Left renal pelvis (tissue), 4 donors: ENCODE measurements at places on chromosomes 7 and 10.

GRCh38 chr7:22480523-22481075, 19.4 kb downstream of the STEAP1B start:
- DNase-seq = no peak

GRCh38 chr7:127776776-127777386, 124.9 kb downstream of the SND1 start:
- DNase-seq = no peak

- DNase-seq = no peak
Observed at GRCh38 chr7:94649450-94649849, 6.5 kb downstream of the SGCE start.

GRCh38 chr7:116552602-116553001, 27.8 kb downstream of the CAV1 start:
- DNase-seq = no peak

GRCh38 chr10:1736972-1737221, 428 bp downstream of the ADARB2 start:
- DNase-seq = no peak

DNA sequence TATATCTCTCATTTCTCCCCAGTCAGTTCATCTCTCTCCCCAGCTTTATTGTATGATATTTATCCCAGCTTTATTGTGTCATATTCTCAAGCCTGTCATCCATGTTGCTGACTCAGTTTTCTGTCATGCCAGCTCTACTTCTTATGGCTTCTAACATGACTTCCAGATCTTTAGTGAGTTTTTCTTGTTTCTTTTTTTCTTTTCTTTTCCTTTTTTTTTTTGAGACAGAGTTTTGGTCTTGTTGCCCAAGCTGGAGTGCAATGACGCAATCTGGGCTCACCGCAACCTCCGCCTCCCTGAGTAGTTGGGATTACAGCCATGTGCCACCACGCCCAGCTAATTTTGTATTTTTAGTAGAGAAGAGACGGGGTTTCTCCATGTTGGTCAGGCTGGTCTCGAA, 28.7 kb upstream of the CALU start:
- DNase-seq = no peak

- DNase-seq = no peak
Observed at GRCh38 chr7:102991077-102991539, 78.3 kb downstream of the LRRC17 start.

DNA sequence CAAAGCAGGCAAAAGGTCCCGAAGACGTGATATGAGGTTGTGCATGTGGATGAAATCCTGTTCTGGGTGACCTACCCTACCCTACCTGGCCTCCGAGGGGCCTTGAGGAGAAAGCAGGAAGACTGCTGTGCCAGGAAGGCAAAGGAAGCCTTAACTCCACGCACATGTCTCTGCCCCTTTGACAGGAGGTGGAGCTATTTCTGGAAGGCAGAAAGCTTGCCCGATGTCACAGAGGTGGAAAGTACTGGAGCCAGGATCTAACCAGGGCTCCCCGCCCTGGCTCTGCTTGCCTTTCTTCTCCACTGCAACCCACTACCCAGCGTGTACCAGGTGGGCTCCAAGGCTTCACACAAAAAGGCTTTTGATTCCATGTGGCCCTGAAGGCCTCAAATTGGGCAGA, 66.4 kb upstream of the DDC start:
- no peak for DNase-seq

DNA sequence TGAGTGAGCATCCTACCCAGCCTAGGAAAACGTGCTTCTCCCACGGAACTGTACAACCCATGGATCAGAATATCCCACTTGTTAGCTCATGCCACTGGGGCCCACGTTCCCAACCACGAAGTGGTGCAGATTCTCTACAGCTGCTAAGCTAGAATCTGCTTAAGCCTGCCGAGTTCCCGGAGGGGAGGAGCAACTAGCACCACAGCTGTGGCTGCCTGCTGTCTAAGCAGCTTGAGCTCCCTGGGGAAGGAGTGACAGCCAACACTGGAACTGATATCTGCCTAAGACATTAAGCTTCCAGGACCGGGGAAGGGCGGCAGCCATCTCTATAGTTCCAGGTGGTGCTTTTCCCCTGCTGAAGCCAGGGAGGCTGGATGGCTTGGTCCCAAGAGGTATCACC, 334.7 kb upstream of the CHRM2 start:
- no peak for DNase-seq

- DNase-seq = no peak
Observed at GRCh38 chr7:46220066-46220630, 299.1 kb upstream of the IGFBP3 start.

- DNase-seq = no peak
Observed at GRCh38 chr7:30771880-30772425, 736 bp downstream of the MINDY4 start.

GRCh38 chr10:24541239-24541753, 182.4 kb downstream of the ARHGAP21 start:
- no peak for DNase-seq

- no peak for DNase-seq
Observed at GRCh38 chr7:84792231-84792893, 394.5 kb downstream of the SEMA3D start.
